ENCODE measurements at places on chromosomes 4 and X.

- no peak for DNase-seq
Observed at GRCh38 chrX:132508834-132509233, 20.0 kb upstream of the MBNL3 start.

GRCh38 chr4:153418558-153418957, 47.6 kb upstream of the TMEM131L start:
- no peak for DNase-seq

GRCh38 chr4:124417371-124417770, 295.2 kb downstream of the ANKRD50 start:
- DNase-seq: no peak

DNA sequence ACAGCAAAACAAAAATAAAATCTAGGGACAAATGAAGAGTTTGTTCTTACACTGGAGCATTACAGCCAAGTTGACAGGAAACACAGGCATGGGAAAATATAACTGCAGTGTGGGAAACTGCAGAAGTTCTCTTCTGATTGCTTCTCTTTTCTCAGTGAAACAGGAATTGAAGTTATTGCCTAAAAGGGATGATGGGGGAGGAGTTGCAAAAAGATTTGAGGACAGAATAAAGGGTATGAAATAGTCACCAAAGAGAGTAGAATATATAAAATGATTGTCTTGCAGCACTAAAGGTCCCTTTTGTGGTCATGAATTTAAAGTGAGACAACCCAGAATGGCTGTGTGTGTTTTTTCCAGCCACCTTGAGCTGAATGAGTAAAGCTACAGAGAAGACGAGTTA, 103.7 kb downstream of the JADE1 start:
- no peak for DNase-seq

DNA sequence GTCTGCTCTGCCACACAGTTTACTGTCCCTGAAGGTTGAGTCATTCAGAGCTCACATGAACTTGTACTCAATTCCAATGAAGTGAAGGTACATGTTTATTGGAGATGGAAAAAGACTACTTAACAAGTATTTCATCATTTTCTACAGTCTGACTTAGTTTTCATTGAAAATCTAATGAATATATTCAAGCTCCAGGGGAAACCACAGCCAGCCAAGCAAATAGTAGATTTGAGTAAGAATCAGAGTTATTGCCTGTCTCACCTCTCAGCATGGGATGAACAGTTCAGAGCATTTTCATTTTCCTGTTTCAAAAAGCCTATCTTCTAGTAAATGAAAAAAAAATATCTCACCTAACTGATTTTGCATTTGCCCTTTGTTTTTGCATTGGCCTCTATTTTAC, 1249.4 kb upstream of the DIAPH2 start:
- DNase-seq: no peak

DNA sequence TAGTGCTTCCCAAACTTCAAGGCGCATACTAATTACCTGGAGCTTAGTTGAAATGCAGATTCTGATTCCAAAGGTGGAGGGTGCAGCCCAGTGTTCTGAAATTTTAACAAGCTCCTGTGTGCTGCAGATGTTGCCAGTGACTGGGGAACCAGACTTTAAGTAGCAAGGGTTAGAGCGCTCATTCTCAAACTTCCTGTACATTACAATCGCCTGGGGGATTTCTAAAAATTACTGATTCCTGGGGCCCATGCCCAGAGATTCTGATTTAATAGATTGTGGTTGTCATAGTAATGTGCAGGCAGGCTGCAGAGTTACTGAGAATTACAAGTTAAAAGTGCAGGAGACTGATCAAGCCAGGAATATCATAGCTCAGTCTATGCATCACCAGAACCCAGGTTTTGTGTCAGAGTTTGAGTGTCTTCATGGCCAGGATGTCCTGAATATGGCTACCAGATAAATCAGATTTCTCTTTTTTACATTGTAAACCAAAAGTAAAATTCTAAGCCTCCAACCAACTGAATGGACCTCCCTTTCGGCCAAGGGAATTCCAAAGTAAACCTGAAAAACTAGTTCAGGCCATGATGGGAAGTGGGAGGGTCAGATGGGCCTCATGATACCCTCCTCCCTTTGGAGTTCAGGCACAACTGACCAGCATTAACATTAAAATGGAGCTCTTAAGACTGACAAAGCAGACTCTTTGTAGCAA, 121.6 kb downstream of the ATXN3L start:
- DNase-seq: no peak

DNA sequence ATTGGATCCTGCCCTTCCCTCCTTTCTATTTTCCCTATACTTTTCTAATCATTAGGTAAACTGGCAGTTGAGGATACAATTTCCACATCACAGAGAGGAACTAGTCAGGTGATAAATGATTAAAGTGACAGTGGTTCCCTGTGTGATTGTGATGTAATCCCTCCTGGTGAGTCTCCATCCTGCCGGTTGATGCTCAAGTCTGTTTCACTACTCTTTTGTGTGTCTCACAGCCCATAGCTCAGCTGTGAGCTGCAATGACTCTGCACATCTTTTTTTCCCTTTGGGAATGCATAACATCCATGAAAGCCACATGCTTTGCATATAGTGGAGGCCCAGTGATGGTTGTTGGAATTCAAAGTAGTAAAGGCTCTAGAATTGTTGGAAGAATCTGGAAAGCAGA, 60.4 kb downstream of the CCNI start:
- no peak for DNase-seq

- no peak for DNase-seq
Observed at GRCh38 chrX:150167482-150168324, 195.4 kb upstream of the MAMLD1 start.

DNA sequence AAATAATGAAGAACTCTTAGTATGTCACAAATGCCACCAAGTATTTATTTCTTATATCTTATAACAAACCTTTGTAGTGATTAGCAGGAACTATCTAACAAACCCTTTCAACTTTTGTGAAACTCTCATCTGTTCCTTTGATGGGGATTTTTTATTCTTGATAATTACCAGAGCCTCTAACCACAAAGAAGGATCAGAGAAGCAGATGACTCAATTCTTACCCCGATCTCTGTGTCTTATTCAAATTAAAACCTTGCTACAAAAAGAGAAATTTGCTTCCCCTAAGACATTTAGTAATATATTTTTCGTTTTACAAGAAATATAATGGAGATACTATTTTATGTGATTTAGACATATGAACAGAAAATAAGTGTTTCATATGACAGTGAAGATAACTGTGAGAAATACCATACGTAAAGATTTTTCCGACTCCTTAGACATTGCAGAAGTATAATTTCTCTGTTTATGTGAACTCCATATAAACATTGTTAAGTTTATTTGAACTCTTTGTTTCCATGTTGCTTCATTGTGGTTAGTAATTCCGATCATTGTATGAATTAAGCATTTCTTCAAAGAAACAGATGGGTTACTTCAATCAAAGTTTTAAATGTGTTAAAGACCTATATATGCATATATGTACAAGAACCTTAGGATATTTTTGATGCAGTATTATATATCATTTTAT, 205.4 kb downstream of the CFAP299 start:
- DNase-seq: no peak

DNA sequence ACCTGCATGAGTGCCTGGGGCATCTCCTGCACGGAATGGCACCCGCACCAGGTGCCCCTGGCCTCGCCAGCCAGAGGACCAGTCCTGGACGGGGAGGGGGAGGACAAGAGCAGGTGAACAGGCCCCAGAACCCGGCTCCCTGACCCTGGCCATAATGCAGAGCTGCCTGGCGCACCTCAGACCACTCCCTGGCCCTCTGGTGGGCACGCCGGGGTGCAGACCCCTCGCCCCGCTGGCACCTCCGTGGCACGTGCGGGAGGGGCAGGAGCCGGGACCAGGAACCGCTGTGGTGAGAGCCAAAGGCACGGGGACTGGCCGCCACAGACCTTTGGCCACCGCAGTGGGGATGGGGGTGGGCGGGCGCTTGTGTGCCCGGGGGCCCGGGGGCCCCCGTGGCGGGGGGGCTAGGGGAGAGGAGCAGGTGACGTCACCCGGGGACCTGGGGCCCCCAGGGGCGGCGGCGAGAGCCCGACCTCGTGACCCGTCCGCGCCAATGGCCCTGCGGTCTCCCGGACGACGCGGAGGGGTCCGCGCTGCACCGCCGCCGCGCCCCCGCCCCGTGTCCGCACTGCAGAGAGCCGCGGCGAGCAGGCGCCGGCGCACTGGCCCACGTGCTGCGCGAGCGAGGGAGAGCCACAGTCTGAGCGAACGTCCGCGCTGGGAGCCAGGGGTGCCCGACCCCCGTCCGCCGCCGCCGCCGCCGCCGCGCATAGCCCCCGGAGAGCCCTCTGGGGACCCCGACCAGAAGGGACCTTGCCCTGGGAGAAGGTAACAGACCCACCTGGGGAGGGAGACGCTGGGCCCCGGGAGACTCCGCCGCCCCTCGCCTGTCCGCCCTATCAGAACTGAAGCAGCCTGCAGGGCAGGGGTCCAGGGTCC, at the start of gene PNMA3:
Gene PNMA3 (plus strand): TSS at position 600 of the 879 bp plus-strand sequence. CDS start 586 bp downstream, outside the sequence.
- DNase-seq: no peak

DNA sequence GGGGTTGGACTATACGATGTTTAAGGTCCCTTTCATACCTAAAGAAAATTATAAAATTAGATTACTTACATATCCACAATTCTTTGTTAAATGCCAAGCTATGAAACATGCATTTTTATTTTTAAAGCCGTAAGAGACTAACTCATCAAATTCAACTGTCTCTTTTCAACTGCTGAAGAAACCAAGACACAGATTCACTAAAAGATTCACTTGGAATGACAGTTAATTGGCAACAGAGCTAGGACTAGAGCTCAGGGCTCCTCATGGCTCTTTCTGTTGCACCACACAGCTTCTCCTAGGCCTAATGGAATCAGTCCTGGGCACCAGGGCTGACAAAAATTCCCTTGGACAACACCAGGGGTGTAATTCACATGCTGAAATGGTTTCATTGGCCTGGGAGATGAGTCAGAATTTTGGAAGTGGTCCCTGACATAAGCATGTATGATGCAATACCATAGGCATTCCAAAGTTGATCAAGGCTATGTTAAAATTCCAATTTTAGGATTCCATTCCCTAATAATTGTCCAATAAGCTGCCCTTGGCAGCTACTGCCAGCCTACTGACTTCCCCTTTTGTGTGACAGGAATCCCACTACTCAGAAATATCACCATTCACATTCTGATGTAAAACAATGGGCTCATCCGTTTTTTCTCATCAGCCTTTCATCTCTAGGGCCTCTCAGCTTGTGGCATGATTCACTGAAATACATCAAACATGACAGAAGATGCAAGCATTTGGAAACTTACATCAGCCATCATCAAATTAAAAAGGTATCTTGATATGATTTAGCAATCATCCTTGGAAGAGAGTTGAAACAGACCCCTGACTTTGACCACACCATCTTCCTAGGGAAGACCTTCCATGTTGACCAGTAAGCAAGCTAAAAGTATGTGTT, 54.2 kb downstream of the PLAC1 start:
- no peak for DNase-seq

- DNase-seq: no peak
Observed at GRCh38 chrX:13024986-13025385, 19.4 kb downstream of the FAM9C start.

DNA sequence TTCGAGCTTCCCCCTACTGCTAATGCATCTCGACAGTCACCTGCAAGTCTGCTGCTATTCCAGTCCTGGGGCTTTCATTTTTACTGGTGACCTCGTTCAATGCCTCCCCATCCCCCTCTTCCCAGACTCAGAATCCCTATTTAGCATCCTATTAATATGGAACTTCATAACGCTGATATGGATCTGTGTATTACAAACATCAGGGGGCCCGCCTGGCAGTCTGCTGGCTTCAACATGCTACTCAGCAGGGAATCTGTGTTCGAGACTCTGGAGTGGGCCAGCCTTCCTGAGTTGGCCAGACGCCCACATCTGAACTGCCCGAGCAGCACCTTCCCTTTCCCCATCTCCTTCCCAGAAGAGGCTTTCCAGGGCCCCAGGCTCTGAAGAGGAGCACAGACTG, 173.9 kb upstream of the PPARGC1A start:
- DNase-seq: no peak

DNA sequence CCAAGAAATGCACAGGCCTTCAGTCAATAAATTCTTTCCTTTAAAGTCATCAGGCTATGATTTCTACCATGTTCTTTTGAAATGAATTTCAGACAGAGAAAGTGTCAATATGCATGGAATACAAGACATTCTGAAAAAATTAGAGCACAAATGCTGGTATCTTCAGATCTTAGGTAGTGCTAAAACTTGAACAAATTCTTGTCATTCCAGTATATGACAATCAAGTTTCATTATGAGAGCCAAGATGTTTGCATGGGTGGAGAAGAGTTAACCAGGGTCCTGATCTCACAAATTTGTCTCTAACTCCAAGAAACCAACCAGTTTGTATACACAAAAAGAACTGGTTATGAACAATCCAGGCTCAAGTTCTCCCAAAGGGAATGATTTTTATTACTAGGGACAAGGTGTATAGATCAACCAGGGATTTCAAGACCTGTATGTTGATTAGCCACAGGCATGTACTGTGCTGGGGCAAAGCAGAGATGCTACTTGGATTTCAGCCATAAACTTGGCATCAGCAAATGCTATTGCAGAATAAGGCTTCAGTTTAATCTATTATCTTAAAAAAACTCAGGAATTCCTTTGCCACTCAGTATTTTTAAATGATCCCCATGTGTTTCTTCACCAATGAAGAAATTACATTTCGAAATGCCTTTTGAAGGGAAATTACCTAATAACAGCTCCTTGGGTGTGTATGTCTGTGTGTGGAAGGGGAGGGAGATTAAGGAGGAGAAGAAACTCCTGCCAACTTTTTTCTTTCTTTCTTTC, 69.7 kb downstream of the FANCB start:
- DNase-seq: no peak

GRCh38 chr4:73917081-73917501, 47.9 kb downstream of the CXCL1 start:
- no peak for DNase-seq

- DNase-seq: no peak
Observed at GRCh38 chr4:130416228-130416627, 1320.3 kb downstream of the C4orf33 start.

DNA sequence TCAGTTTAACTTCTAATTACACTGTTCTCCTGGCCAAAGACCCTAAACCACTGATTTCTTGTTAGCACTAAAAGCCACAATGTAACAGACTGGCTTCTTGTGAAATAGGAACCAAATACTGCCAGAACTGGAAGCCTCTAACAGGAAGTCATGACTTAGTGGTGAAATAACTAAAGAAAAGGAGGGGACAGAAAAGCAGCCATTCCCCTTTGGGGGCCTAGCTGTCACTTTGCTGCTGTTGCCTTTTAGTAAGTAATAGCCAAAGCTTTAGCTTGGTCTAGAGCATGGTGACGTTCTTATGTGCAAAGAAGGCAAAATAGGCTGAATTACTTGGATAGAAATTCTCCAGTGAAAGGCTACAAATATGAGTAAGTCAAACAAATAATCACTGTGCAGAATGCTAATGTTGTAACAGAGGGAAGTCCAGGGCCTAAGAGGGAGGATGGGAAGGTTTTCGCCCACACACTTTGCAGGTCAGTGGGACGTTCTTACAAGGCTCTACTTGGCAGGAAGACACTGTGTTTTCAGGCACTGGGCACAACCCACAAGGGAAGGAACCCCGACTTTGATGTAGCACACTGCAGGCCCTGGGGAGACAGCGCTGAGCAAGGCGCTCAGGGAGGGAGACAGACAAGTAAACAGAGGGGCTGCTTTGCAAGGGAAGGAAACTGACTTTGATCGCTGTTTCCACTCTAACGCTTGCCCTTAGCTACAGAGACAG, 16.7 kb downstream of the GAB3 start:
- no peak for DNase-seq

GRCh38 chr4:157170321-157170720, 50.2 kb upstream of the GRIA2 start:
- DNase-seq: no peak
